ENCODE measurements at places on chromosomes 2 and 18. TPM values are rescaled to one million over a fixed set of nuclear protein-coding genes. Genes with fewer than 3 reads are reported as not detected.

DNA sequence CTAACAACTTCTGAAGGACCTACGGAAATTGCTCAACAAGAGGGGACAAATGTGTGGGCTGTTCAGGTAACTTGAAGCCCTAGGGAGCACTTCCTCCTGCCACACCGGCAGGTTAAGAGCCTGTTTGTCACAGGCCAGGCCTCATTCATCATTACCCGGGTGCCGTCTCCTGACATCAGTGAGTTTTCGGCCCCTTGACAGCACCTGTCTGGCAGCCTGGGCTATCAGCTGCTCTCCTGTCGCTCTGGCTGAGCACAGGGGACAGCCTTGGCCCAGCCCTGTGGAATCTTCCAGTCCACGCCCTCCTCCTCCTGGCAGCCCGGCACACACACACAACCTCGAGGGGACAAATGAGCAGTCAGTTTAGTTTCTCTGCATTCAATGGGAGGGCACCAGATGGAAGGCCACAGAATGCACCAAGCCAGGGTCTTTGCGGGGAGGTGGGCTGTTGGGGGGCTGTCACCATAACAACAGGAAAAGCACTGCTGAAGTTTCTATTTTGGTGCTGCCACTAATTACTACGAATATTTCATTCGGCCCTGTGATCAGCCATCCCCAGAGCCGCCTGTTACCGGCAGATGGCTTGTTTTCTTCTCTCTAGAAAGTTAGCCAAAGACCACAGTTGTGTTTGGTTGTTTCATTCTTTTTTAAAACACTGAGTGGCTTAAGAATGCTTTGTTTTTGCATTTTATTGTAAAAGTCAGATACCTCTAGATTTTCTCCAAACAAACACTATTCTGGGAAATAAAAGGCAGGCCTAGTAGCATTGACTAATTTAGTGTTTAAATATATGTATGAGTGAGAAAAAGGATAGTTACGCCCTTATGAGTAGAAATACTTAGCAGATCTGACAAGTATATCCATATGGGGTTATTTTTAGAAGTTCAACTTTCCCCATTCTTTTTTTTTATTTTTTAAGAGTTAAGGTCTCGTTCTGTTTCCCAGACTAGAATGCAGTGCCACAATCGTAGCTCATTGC is 189.9 kb upstream of the NDUFV2 start:
- no peak for DNase-seq

GRCh38 chr18:56787390-56787789 is 136.2 kb downstream of the WDR7 start:
- no peak for DNase-seq

- no peak for DNase-seq
Observed at GRCh38 chr18:12296087-12296403, 12.0 kb upstream of the TUBB6 start.

GRCh38 chr18:35463827-35464226 is 33.9 kb downstream of the INO80C start:
- DNase-seq: no peak

The BAZ2B gene
- total RNA-seq: 5.0 TPM

The FASTKD2 gene
- 47.3 TPM for total RNA-seq

The CRYGD gene
- total RNA-seq: not detected
